Activated T-helper 1 cell treated with Interleukin-2 at 50 U/mL for 16 hours (primary cell): ENCODE measurements at places on chromosomes 13 and 19.

GRCh38 chr13:99289674-99290337 lies 17.4 kb downstream of the GPR183 start:
- DNase-seq: no peak

DNA sequence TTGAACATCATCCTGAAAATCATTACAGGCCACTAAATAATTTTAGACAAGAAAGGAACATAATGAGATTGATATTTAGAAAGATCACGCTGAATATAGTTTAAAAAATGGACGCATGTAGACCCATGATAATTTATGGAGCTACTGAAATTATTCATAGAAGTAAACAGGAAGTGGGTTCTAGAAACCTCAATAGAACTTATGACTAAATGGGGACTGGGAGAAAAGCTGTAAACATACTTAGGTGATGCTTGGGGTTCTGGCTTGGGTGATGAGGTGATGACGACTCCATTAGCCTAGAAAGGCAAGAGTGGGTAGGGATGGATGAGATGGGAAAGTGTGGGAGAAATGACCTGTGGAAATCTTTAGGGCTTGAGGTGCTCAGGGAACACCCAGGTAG lies 484.0 kb downstream of the MYO16 start:
- DNase-seq: no peak

- peak; percentile 67 for DNase-seq
Measured at GRCh38 chr19:47186446-47187334, 44.3 kb downstream of the BBC3 start.

DNA sequence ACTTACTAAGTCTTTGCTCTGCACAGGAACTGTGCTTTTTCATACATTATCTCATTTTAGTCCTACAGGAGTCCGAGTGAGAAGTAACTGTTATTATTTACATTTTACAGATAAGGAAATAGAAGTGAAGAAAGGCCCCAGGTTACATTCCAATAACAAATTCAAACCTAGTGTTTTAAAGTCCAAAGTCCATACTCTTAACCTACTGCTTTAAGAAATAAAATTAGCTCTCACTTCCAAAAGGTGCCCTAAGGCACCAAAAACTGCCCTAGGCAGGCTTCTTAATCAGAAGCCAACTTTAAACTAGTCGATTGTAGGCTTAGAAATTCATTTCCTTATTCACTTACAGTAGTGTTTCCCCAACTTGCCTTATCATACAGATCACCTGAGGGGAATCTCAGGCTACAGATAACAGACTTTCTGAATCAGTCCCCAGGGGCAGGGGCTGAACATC lies 555.9 kb downstream of the DIAPH3 start:
- DNase-seq: no peak

- DNase-seq: no peak
Measured at GRCh38 chr19:31517224-31518180, 168.3 kb upstream of the TSHZ3 start.

DNA sequence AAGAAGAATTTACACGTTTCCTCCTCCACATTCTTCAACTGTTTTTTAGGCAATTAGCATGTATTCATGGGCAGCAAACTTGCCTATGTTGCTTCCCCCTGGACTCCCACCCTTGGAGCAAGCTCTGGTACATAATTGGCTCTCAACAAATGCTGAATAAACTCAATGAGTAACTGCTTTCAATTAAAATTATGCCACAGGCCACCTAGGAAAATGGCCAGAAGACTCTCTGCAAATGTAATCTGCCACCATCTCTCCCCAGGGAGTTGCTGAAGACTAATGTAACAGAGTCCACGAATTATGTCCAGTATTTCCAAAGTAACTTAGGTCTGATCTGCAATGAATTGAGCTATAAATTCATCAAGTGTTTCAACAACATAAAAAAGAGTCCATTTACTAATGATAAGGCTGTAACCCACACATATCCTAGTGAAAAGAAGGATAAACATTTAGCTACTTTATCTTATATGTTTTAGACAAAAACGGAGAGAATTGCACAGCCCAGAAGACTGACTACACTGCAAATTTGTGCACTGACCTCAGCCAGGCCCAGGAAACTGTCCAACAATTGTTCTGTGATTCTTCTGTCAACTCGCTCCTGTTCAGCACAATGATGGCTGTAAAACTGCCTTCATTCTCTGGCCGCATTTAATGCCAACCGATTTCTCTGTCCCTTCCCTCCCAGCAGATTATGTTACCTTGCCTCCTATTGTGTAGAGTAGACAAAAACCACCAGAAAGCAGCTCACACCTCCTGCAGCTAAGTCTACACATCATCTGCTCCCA lies 808.6 kb upstream of the ARGLU1 start:
- no peak for DNase-seq

- DNase-seq: no peak
Measured at GRCh38 chr13:69866555-69866954, 241.1 kb upstream of the ATXN8OS start.

DNA sequence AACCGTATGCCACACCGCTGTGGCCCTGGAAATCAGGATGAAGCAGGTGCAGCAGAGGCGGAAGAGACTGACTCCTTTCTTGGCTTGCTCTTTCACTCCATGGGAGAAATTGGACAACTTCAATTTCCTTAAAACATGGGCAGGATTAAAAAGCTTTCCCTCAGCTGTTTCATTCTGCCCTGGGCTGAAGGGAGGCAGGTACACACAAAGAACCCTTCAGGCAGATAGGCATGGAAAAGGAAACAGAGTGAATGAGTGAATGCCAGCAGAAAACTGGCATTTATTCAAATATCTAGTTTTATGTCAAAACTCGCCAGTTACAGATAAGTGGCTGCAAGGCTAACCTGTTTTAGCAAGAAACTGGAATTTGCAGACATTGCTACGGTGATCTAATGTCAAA lies 71.0 kb upstream of the SLC15A1 start:
- DNase-seq: no peak

GRCh38 chr19:8826371-8826770 lies 5.7 kb downstream of the ZNF558 start:
- DNase-seq: no peak

DNA sequence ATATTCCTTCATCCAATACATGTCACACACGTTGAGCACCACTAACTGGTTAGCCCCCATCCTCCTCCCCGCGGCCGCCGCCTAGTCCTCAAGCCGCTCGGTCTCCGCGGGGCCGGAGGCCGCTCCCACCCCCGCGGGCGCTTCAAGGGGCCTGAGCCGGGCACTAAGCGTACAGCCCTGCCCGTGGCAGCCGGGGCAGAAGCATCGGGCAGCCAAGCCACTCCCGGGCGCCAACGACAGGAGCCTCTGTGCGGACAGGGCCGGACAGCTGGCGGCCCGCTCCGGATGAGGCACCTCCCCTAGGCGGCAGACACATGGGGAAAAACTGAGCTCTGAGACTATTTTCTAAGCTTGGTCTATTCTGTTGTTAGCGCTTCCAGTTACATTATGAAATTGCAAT lies 2.8 kb upstream of the ZNF543 start:
- no peak for DNase-seq

DNA sequence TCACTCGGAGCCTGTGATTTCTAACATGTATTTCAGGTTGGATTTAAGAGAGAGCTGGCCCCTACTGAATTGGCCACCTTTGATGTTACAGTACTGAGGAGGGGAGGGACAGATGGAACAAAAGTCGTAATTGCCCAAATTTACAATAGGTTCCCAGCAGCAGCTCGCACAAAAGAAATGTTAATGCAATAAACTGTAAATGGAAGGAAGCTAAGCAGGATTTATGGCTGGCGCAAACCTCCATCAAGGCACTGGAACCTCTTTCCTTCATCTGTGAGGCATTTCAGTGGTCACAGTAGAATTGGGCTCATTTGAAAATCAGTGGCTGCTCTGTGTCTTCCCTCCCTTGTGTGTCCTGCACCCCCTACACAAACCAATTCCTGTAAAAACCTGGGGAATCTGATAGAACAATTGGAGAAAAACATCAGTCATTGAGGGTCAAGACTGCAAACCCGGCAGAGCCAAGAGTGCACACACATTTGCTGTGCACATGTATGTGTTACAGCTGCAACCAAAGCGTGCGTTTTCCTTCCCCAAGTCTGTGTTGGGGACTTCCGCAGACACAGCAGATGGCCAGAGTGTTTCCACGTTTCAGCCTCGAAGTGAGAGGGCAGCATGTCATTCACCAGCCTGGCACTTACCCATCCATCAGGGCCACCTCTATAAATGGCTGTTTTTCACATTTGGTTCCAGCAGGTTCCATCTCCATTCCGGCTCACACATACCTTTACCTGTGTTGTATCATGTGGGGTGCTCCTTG lies 192.8 kb downstream of the TM9SF2 start:
- DNase-seq: no peak

- no peak for DNase-seq
Measured at GRCh38 chr19:46369817-46370216, 22.9 kb downstream of the PPP5C start.

GRCh38 chr13:73842184-73842583 lies 292.0 kb downstream of the KLF12 start:
- DNase-seq: no peak

GRCh38 chr13:27183561-27184147 lies 12.0 kb upstream of the USP12 start:
- DNase-seq: no peak

DNA sequence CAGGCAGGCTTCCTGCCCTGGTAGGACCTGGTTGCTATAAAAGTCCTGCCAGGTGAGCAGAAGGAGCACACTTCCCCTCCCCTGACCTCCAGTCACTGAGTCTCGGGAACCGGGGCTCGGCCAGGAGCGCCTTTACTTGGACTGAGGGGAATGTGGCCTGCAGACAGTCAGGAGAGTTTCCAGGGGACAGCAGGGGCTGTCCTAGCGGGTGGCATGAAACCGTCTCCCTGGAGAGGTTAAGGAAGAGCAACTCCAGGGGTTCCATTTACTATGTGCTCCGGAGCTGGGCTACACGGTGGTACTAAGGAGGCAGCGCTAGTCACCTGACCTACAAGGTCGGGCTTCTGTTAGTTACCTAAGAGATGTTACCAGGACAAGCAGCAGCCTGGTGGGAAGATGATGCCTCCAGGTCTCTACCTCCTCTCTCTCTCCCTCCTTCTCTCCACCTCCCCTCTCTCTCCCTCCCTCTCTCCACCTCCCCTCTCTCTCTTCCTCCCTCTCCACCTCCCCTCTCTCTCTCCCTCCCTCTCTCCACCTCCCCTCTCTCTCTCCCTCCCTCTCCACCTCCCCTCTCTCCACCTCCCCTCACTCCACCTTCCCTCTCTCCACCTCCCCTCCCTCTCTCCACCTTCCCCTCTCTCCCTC lies 4.1 kb upstream of the CNOT3 start:
- DNase-seq: no peak

DNA sequence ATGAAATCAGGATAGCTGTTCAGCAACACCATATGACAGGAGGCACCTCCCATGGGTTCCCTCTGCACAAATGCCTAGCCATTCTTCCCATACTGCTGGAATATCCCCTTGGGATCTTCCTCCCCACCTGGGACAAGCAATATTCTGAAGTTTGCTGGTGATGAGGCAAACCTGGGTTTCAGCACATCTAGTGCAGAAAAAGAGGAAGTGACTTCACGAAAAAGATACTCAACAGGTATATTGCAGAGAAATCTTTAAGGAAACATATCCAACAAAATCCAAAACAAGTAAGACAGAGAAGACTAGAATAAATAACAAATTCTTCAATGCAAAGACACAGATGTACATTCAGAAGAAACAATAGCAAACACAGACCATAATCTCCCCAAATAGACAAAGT lies 1497.0 kb downstream of the PCDH9 start:
- no peak for DNase-seq

DNA sequence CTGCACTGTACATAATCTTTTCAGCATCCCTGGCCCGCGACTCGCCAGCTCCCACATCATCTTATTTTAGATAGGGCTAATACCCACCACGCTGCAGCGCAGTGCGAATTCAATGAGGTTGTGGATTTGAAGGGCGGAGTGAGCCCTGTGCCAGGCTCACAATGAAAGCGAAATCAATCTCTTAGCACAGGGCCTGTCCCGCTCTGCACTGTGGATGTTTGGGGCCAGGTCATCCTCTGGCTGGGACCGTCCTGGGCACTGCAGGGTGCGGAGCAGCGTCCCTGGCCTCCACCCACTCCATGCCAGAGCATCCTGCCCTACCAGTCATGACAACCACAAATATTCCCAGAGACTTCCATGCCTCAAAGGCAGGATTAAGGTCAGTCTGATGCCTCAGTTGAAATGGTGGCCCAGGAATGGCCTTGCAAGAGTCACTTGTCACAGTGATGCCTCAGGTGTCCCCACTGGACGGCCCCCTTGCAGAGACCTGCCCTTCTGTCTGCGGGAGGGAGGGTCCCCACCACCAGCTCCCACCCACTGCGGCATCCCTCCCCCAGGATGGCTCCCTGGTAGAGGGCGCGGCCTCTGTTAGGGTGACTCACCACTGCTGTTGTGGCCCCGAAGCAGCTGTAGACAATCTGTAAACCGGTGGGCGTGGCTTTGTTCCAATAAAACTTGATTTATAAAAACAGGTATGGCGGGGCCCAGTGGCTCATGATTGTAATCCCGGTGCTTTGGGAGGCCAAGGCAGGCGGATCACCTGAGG lies 5.6 kb downstream of the UHRF1 start:
- DNase-seq: peak; percentile 65

GRCh38 chr13:102020611-102021216 lies 381.1 kb downstream of the FGF14 start:
- no peak for DNase-seq

DNA sequence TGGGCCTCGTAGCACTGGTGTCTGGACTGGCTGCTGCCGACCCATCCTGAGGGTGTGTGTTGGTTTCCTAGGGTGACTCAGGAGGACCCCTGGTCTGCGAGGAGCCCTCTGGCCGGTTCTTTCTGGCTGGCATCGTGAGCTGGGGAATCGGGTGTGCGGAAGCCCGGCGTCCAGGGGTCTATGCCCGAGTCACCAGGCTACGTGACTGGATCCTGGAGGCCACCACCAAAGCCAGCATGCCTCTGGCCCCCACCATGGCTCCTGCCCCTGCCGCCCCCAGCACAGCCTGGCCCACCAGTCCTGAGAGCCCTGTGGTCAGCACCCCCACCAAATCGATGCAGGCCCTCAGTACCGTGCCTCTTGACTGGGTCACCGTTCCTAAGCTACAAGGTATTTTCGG lies 13.8 kb downstream of the TIMM13 start:
- no peak for DNase-seq

GRCh38 chr13:87810920-87811344 lies 139.8 kb downstream of the SLITRK5 start:
- DNase-seq: no peak

- DNase-seq: no peak
Measured at GRCh38 chr13:82654861-82655855, 1227.1 kb downstream of the SLITRK1 start.

- DNase-seq: no peak
Measured at GRCh38 chr13:66780814-66781213, 449.3 kb downstream of the PCDH9 start.
